ENCODE measurements at places on chromosomes 13 and 19.

- DNase-seq: no peak
Measured at GRCh38 chr13:44230071-44230470, 143.6 kb upstream of the SERP2 start.

GRCh38 chr13:71751073-71751472 is 115.9 kb downstream of the DACH1 start:
- DNase-seq: no peak

- peak; percentile 59 for DNase-seq
Measured at GRCh38 chr19:29098863-29099481, 114.0 kb downstream of the UQCRFS1 start.

- DNase-seq: no peak
Measured at GRCh38 chr19:30335306-30335886, 36.8 kb upstream of the ZNF536 start.

GRCh38 chr13:79287939-79288795 is 117.9 kb downstream of the RBM26 start:
- DNase-seq: no peak

DNA sequence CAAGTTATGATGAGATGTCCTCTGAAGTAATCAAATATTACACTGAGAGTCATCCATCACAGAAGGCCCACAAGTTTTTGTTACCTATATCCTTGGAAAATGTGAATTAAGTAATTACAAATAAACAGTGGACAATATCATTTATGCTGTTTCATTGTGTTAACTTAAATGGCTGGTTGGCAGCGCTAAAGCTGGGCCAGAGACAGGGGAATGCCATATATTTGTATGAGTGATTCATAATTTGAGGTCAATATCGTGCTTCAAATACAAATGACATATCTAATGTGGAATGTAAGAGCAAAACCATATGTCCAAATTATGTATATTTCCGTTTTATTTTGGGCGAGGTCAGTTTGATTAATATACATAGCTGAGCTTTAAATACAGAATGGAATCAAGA is 1556.2 kb downstream of the SLITRK5 start:
- DNase-seq: peak; percentile 14

GRCh38 chr13:46551410-46552302 is 1.3 kb upstream of the LRCH1 start:
- peak; percentile 73 for DNase-seq

DNA sequence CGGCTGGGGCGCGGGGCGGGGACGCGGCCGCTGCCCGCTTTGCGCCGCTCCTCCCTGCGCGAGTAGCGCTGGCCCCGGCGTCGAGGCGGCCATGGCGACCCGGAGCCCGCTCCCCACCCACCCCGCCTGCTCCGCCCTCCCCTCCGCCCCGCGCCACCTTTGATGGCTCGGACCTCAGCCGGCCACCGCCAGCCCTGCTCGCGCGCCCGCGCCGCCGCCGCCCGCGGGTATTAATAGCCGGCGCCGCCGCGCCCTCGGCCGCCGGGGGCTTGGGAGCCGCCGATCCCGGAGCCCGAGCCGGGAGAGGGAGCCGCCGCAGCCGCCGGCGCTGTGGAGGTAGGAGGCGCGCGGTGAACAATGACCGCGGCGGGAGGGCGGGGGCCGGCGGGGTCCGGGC is 261 bp downstream of the FARP1 start:
- DNase-seq: no peak

- peak; percentile 57 for DNase-seq
Measured at GRCh38 chr13:73708393-73708985, 425.7 kb downstream of the KLF12 start.

DNA sequence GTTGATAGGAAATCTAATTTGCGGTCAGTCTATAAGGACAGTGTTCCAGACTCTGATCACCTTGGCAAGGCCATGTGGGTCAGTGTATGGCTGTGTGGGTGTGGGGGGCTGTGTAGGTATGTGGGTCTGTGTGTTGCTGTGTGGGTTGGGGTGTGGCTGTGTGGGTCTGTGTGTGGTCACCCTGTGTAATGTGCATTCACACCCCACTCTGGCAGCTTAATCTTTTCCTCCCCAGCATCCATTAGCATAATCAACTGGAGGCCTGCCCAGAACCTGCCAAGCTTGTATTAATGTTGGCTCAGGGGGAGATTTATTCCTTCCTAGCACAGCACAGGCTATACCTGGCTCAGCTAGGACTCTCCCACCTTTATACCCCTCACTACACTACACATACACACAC is 203.2 kb downstream of the TUBA3C start:
- no peak for DNase-seq

DNA sequence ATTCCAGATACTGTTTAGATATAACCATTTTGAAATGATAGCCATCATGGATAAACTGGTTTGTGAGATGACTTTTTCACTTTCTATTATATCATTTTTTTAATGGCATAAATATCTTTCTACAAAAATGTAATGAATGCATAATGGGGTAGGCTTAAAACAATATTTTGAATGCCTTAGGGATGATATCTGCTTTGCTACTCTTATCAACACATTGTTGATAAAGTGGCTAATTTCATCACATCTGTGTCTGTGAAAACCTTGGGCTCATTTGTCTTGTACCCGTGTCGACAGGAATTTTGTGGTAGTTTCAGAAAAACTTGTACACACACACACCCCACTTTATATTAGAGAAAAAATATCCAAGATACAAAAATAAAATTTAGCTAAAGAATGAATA is 44.1 kb downstream of the SLITRK6 start:
- DNase-seq: no peak

DNA sequence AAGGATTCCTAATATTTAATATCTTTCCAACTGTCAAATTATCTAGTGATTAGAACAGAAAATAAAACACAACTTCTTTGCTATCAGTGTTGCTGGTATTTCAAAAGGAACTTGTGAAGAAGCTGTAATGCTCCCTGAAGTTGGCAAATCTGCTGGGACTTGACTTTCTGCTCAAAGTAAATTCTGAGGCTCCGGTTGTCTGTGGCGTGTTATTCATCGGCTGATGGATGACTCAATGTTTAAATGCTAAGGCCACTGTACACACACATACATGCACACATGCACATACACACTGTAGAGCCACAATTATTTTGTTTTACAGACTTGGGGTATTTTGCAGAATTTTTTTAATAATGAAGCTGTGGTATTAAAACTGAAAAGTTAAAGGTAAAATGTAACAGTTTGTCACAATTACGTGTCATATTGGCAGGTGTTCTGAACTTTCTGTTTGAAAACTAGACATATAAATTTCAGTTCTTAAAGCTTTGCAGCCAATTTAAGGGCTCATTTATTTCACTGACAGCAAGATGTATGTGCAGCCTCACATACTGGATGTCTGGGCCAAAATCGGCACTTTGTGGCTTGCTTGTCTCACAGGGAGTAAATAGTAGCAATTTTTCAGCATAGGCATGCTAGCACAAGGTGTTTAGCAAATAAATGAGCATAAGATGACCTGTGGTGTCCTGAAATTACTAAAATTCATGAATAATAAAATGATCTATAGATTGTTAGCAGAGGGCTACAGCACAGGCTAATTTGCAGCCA is 1691.7 kb upstream of the PCDH20 start:
- DNase-seq: peak; percentile 31

DNA sequence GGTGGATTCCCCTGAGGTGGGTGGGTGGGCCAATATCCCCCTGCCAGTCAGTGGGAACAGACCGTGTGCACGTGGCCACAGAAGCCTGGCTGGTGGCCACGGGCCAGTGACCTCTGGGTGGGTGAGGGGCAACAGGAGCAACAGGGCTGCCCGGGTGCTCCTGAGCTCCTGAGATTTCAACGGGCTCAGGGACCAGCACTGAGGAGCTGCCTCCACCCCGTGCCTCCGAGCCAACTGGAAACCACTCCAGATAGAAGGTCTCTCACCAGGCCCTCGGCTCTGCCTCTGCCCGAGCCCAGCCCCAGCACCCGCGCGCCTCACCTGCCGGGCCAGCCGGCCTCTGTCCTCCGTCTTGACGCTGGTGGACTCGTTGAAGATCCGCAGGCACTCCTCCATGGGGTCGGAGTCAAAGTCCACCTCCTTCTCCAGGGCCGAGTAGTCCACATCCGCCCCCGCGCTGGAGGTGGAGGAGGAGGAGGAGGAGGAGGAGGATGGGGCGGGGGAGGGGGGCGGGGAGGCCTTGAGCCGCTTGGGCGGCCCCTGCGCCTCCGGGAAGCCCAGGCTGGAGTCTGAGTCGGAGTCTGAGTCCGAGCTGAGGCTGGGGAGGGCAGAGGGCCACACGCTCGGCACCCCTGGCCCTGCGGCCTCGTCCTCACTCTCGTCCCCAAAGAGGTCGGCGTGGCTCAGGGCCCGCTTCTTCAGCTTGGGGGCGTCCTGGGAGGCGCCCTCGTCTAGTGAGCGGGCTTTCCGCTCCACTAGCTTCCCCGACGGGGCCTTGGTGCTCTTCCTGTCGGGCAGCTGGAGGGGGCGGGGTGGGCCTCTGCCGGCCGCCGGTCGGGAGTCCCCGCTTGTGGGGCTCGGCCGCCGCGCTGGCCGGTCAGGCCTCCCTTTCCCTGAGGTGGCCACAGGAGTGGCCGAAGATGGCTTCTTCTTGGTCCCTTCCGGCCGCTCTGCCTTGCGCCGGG is 14.8 kb upstream of the ATP8B3 start:
- no peak for DNase-seq

Measured in fibroblast of skin of right quadriceps (primary cell).